ENCODE measurements at places on chromosomes 16 and 17.

DNA sequence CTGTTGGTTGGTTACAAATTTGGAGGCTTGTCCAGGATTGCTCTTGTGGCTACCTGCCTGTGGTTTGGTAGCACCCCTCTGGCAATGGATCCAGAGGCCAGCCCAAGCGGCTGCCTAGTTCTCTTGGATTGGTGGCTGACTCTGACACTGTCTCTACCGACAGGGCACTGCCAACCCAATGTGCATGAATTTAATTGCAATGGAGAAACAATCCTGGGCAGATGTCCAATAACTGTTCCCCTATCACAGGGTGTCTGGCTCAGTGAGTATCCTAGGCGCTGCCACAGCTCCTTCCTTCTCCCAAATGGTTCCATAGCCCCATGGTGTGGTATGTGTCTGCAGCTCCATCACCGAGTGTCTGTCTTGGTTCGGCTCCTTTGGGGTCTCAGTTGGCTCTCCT, 19.5 kb downstream of the N4BP1 start:
- no peak for DNase-seq

DNA sequence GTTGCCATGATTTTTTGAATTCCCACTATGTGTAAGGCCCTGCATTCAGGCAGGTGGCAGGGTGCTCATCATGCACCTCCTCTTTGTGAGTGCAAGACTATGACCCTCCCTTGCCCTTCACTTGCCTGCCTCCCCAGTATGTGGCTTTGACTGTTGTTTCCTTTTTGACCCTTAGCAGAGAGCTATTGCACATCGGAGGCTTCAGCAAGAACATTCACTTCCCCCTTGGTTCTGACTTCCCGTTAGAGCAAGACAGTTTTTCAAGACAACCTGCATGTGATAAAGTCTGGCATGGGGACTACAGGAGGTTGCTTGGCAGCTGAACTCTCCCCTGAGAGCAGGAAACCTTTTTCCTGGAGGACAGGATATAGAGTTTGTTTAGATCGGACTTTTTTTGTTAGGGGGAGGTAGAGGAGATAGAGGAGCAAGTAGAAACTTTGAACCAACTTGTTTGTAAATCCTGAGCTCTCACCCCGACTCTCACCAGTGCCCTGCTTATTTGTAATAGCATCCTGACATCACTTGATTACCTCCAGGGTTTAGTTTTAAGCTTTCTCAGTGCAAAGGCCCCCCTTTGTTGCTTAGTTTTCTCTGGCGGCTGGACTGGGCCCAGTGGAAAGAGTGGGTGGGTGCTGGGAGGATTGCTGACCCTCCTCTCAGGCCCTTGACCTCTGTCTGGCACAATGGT, 34.3 kb downstream of the LIMD2 start:
- DNase-seq, result no peak

- no peak for DNase-seq
Observed at GRCh38 chr17:73145641-73146040, 19.2 kb upstream of the SSTR2 start.

- DNase-seq, result no peak
Observed at GRCh38 chr17:2222901-2223616, 80.5 kb downstream of the SMG6 start.

- no peak for DNase-seq
Observed at GRCh38 chr17:41565338-41565737, 6.5 kb downstream of the KRT9 start.
